ENCODE measurements at places on chromosomes 5 and 9.

DNA sequence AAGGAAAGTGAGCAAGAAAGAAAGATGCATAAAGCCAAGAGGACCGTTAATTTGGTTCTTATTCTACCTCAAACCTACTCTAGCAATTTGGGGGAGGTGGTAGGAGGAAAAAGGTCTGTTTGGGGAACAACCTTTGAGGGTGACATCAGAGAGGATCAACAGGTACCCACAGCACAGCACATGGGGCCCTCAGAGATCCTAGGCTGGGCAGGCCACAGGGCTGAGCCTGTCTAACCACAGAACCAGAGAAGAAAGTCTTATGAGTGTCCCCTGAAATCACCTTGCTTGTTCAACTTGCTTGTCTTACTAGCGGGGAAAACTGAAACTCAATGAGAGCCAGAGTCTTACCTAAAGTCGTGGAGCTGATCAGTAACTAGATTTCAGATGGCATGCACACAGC is 385.2 kb downstream of the SPOCK1 start:
- no peak for DNase-seq

GRCh38 chr9:18330401-18331309 is 143.3 kb upstream of the ADAMTSL1 start:
- no peak for DNase-seq

- peak; percentile 57 for DNase-seq
Measured at GRCh38 chr5:33379757-33380156, 61.0 kb upstream of the TARS1 start.

GRCh38 chr5:132378580-132378979 is 9.1 kb downstream of the SLC22A5 start:
- peak; percentile 21 for DNase-seq

DNA sequence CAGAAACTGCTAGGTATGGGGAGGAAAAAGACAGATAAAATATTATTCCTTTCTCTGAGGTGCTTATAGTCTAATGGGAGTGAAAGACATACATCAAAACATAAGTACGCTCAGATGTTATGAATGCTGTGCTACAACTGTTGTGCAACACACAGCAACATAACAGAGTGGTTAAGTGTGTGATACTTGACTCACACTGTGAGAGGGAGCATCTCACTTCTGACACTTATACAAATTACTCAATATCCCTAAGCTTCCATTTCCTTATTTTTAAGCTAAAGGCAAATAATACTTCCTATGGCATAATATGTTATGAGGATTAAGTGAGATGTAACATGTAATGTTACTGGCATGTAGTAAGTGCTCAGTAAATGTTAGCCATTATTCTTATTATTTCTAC is 110.6 kb upstream of the FER start:
- DNase-seq: peak; percentile 29

- DNase-seq: no peak
Measured at GRCh38 chr5:151718646-151719045, 31.9 kb upstream of the SPARC start.

- no peak for DNase-seq
Measured at GRCh38 chr9:124344291-124345050, 70.8 kb downstream of the PSMB7 start.

DNA sequence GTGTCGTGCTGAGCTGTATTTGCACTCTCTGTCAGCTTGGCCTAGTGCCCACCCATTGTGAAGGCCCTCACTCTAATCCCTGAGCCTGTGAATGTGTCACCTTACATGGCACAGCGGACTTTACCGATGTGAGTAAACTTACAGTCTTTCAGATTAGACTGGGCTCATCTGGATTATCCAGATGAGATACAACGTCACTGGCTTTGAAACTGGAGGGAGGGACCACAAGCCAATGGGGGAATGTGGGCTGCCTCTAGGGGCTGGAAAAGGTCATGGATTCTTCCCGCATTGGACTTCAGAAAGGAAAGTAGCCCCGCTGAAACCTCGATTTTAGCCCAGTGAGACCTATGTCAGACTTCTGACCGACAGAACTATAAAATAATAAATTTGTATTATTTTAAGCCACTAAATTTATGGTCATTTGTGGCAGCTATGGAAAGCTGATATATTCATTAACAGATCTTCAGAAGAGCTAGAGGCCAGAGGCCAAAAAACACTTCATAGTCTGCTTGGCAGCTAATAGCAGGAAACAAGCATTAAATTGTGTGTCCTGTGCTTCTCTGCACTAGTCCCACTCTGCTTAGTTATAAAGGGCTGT is 139.0 kb upstream of the GAS1 start:
- no peak for DNase-seq

DNA sequence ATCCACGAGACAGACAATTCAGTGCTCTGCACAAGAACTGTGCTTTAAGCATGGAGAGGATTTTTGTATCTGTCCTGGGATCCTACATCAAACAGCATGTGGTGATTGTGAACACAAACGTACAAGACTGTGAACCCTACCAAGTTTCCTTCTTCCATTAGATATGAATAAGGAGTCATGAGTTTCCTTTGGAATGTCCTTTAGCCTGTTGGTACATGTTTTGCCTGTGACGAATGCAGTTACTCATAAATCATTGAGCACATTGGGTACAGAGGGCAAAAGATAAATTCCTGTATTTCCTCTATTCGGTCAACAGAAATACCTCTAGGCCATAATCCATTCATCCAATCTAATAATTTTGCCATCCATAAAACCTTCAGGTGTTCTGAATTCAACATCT is 61.5 kb downstream of the FXN start:
- no peak for DNase-seq

- no peak for DNase-seq
Measured at GRCh38 chr9:135275571-135276289, 188.3 kb downstream of the OLFM1 start.

DNA sequence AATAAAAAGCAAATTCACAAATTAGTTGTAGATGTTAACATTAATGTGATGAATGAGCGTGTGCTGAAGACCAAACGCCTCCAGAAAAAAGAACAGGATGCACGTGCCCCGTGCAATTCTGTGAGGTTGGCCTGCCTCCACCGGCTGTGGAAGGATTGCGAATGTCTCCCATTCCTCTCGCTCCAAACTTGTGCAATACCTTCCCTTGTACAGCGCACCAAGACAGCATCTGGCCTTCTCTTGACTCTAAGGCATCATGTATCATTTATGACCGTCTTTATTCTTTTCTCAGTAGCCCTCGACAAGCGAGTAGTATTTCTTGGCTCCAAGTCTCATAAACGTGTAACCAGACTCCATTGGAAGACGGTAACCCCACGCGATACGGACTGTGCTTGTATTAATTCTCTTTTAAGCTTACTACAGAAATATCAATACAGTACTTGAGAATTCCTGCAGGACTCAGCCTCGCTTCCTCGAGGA is 1.5 kb upstream of the TESK1 start:
- DNase-seq: no peak

DNA sequence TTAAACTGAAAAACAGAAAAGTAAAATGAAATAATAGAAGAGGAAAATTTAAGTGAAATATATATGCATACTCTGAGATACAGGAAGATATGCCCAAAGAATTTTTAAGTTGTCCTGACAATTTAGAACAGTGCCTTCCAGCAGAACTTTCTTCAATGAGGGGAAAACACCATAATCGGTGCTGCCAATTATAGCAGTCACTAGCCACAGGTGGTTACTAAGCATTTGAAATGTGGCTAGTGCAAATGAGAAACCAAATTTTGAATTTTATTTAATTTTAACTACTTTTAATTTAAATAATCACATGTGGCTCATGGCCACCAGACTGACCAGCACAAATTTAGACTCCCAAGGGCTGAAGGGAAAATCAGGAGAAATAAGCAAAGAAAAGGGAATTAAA is 410.6 kb downstream of the RAB3C start:
- no peak for DNase-seq

DNA sequence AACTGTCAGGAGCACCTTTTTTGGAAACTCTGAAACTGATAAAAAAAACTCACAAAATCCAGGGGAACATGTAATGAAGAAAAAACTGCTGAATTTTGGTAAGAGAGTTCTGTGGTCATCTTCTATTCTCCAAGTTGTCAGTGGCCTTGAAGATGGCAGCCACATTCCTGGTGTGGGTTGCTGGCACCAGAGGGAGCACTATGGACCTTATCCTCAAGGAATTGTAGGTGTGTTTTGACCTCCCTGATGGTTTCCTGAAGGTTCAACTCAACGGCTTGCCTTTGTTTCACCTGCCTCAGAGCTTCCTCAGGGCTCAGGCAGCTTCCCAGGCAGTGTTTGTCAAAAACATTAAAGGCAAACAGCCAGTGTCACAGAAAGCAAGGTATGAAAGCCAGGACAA is 2.2 kb upstream of the SLC38A9 start:
- DNase-seq: no peak

DNA sequence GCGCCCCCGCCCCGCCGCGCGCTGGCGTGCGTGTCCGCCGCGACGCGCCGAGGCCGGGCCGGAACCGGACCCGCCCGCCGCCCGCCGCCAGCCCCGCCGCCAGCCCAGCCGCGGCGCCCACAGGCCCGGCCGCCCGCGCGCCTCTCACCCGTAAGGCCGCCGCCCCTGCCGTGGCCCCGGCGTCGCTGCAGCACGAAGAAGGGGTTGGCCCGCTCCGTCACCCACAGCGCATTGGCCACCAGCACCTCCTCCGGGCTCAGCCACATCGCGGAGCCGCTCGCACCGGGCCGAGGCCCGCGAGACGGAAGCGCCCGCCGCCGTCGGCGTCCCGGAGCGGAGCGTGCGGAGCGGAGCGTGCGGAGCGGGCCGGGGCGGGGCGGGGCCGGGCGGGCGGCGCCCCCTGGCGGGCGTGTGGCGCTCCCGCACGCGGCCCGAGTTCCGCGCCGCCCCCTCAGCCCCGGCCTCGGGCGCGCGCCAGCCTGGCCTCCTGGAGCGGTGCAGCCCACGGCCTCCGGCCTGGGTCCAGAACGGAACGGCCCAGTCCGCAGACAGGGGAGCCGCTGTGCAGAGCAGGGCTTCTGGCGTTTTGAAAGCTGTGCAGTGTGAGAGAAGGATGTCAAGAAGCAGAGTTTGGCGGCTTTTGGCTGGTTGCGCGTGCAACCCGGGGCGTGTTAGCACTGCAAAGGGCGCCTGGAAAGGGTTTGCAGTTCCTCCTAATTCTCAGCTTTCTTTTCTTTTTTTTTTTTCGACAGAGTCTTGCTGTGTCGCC is at the start of gene TBC1D9B:
Gene TBC1D9B, minus strand, starts transcription at position 342 of the 769 bp plus-strand sequence. Its CDS starts 76 bp downstream, at position 266.
- DNase-seq: peak; percentile 76

- DNase-seq: no peak
Measured at GRCh38 chr5:43554497-43554896, 2.4 kb downstream of the PAIP1 start.

GRCh38 chr9:27003426-27004077 is 1.9 kb downstream of the LRRC19 start:
- no peak for DNase-seq

GRCh38 chr9:100437860-100438805 is 11.2 kb downstream of the MSANTD3 start:
- peak; percentile 73 for DNase-seq

DNA sequence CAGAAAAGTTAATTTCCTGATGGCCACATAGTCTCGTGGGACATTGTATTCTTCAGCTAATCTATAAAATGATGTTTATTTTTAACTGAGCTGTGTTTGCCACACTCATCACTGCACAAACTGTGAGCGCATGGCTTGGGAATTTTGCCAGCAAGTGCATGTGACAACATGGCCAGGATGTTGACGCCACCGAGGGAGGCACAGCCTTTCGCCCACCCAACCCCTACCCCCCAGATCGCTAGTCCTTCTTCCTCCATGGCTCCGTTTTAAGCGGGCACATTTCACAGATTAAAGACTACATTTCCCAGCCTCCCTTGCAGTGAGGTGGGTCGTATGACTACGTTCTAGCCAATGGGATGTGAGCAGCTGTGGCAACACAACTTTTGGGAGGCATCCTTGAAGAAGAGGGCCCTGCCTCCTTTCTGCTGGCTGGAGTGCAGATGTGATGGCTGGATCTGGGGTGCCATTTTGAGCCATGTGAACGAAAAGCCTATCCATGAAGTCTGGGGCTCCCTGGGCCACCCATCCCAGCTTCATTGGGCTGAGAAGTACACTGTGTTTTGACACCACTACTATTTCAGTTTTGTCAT is 7.9 kb downstream of the NRARP start:
- DNase-seq: peak; percentile 69

DNA sequence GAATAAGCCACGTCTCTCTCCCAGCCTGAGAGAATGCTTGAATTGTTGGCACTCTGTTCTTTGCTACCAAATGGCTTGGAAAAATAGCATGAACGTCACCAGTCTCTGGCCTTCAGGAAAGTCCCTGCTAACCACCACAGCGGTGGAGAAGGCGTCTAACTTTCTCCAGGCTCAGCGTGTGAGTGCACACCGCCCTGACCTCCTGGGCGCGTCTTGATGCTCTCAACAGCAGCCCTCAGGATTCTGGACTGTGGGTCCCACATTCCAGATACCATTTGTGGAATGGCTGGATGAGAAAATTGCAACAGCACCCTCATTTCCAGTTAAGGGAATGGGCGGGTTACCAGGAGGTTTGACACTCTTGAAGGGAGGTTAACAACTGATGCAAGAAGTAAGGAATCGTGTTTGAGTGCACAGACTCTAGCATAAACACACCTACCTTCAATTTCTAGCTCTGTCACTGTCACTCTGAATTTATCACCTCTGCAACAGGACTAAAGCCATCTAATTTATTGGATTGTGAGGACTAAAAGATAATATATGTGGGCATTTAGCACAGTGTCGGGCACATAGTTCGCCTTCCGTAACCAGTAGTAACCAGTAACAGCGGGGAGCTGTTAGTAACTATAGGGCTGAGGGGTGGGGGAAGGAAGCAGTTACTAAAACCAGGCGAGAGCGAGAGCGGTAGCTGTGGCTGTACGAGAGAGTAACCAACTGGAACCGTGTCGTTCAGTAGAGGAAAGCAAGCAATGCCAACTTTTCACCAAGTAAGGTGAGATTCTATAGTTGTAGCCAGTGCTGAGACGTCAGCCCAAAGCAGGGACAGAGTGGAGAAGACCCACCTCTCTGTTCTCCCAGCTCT is 807 bp upstream of the PLGRKT start:
- no peak for DNase-seq

DNA sequence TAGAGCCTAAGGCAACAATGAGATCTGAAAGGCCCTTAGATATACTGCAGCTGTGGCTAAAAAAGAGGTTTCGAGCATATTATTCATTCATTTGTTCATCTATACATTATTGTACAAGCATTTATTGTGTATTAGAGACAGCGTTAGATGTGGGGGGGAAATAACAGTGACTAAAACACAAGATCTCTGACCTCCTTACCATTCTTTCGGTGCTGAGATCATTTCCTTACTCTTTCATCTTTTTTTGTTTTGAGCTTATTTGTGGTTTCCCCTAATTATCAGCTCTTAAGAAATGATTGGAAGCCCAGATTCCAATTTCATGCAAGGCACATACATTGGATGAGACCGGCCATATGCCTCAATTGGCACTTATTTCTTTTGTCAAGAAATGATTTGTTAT is 113.2 kb downstream of the SEC61B start:
- no peak for DNase-seq

- no peak for DNase-seq
Measured at GRCh38 chr5:68646144-68646543, 430.6 kb downstream of the PIK3R1 start.
